NCI-H774 (cell line): ENCODE measurements at places on chromosomes 1 and 21.

GRCh38 chr1:27979151-27979858 is 19.5 kb downstream of the XKR8 start:
- no peak for DNase-seq

DNA sequence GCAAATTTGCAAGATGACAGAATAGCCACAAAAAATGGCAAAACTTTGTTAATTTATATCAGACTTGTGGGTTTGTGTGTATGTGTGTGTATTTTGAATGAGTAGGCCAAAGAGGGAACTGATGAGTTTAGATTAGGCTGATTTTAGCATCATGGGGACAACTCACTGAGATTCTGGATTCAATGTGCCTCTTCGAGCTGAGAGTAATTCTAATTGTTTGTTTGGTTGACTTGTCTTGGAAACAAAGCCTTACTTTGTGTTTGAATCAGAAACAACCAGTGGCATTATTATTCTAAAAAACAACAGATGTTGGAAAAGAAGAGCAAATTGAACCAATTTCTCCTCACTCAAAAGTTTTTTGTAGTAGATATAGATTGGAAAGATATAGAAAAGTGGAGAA is 40.5 kb upstream of the C21orf91 start:
- no peak for DNase-seq

- DNase-seq, result no peak
Observed at GRCh38 chr1:112057736-112058135, 68.3 kb upstream of the KCND3 start.

DNA sequence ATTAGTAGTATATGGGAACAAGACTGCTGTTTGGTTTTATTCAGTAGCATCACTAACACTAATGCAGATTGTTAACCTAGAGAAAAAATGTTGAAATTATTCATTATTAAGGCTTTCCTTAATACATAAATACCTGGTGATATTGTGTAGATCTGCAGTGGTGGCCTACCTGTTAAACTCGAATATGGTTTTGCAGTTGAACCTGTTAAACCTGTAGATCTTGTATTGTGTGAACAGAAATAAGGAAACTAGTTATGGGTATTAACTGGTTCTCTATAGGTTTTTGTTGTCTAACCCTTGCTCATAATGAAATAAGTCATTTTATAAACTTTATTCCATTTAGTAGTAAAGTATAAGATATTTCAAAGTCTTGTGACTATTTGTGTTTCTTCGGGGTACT is 23.9 kb downstream of the PKN2 start:
- no peak for DNase-seq

DNA sequence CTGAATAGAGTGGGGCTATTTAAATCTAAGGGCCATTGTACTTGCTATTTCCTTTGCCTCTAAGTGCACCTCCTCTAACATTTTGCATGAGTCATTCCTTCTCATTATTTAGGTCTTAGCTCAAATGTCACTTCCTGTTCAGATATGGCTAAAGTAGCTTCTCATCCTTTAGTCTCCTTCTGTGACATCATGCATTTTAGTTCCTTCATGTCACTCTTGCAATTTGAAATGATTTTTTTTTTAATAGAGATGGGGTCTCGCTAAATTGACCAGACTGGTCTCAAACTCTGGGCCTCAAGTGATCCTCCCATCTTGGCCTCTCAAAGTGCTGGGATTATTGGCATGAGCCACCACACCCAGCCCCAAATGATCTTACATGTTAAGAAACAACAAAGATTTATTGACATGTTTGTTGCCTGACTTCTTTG is 6.6 kb downstream of the TBX19 start:
- DNase-seq, result no peak

- DNase-seq, result no peak
Observed at GRCh38 chr1:188499690-188500089, 1670.9 kb downstream of the PLA2G4A start.

- no peak for DNase-seq
Observed at GRCh38 chr1:94654459-94654858, 112.9 kb upstream of the F3 start.

DNA sequence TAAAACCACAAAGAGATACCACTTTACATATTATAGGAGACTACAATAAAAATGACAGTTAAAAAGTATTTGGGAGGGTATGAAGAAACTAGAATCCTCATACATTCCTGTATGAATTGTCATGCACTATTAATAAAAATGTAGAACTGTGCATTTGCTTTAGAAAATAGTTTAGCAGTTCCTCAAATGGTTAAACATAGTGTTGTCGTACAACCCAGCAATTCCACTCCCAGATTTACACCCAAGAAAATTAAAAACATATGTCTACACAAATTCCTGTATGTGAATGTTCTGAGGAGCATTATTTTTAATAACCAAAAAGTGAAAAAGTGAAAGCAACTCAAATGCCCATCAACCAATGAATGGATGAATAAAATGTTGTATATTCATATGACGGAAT is 23.1 kb upstream of the PDE4B start:
- DNase-seq, result no peak

DNA sequence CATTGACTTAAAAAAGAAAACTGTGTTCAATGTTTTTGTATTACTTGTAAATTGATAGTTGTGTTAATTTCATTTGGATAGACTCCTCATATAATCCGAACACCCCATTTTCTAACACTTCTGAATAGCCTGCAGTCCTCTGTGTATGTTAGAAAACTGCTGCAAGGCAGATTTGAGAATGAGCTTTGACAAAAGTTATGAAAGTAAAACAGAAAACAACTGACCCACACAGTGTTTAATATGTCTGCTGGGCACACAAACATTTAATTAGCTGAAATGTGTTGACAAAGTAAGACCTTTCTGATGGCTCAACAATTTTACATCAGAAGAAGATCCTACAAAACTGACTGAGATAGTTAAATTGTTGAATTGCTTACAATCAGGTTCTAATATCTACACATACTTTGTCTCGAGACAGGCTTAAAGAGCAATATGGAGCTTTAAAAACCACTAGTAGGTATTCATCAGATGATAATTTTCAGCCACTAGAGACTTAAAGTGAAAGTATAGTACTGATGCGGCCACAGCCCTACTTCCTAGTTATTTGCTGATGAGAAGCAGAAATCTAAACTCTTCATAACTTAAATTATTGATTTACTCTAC is 40.0 kb upstream of the PRMT6 start:
- no peak for DNase-seq

DNA sequence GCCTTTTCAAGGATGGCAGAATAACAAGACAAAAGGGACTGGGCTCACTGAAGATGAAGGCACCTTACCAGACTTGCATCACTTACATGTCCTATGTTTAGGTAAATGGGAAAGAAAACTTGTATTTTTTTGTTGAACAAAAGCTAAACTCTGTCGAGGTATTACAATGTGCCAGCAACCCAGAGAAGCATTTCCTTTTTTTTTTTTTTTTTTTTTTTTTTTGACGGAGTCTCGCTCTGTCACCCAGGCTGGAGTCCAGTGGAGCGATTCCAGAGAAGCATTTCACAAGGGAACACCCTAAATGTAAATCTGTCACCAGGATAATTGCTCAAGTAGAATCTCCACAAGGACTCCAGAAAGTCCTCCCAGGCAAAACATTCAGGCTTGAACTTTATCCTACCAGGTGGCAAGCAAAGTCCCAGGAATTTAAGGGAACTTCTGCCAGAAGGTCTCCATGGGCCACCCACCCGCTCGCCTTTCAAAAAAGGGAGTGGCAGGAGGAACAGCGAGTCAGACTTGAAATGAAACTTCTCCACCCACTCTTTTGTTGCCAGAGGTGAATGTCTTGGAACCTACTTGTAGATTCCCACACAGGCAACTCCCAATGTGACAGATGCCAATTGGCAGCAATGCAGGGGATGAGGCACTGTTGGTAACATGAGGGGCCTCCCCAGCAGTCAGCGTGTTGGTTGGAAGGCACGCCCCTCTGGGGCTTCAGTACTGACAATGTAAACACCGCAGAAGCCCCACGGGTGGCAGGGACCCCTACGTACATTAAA is 125.0 kb downstream of the TIAM1 start:
- no peak for DNase-seq

GRCh38 chr1:71047635-71048607 is at the start of gene PTGER3:
Gene PTGER3, minus strand, starts transcription at chr1:71047816. Its CDS starts 239 bp downstream, at chr1:71047577.
- peak; percentile 81 for DNase-seq

DNA sequence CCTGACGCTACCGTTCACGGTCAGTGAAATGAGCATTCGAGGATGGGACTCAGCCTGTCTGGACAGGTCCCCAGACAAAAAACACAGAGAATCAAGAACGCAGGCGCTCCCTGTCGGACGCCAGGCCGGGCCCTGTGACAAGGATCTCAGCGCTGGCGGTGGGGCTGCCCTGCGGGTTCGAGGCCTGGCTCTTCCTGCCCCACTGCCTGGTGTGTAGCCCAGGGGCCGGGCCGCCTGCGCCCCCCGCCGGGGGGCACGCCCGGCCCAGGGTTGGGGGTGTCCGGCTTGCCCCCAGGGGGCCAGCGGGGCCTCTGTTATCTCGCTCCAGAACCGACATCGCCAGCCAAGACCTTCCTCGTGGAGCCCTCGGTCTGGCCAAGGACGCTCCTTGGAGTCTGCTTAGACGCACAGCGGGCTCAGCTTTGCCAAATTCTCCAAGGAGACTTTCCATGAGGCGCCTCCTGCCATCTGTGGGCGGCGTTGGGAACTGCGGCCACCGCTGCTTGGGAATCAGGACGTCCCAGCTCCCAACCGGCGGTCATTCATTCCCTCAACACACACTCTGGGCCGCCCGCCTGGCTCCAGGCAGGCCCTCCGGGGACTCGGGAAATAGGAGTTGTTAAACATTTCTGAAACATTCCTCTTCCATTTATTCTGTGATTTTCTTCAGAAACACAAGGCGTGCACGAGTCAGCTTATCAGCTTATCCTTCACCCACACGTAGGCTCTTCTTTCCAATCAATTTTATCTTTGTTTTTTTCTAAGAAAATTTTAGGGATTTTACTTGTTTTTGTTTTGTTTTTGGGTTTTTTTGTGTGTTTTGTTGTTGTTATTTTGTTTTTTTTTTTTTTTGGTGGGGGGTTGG is 11.3 kb upstream of the RIPK4 start:
- no peak for DNase-seq

DNA sequence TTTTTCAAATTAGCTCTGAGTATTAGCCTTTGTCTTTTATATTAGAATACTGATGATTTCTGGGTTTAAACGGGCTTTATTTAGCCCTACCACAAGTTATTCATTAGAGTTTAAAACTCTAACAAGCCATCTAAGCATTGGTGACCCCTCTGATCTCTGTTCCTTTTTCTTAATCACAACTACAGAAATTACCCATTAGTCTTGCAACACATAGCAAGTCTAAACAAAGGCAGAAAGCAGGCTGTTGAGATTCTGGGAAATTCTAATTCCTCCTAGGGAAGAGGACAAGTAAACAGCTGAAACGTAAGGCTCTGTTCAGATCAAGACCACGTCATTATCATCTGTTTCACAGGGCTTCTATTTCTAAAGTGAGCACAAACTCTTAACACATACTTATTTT is 491.2 kb upstream of the ZRANB2 start:
- no peak for DNase-seq

GRCh38 chr1:36924282-36924811 is 110.0 kb downstream of the GRIK3 start:
- peak; percentile 70 for DNase-seq

- no peak for DNase-seq
Observed at GRCh38 chr1:157107702-157108101, 8.1 kb upstream of the ETV3L start.

GRCh38 chr1:30058970-30059369 is 664.4 kb downstream of the MATN1 start:
- no peak for DNase-seq

DNA sequence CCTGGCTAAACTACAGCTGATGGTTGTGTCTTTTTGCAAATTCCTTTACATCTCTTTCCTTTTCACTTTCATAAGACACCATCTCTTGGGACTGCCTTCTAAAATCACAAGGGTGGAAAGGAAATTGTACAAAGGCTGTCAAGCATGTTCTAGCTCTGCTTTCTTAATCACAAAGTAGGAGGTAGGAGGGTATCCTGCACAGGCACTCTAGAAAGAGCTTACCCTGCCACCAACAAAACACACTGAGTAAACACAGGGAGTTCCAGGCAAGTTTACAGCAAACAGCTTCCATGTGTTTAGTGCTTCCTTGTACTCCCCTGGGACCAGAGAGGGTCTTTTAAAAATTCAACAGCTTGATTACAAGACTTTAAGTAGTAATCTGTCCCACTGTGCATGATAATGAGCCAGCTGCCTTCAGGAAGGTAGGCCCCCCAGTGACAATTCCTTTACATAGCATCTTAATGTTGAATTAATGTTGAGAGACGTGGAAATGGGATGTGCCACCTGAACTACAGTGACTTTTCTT is 2.4 kb downstream of the PLPP3 start:
- no peak for DNase-seq

DNA sequence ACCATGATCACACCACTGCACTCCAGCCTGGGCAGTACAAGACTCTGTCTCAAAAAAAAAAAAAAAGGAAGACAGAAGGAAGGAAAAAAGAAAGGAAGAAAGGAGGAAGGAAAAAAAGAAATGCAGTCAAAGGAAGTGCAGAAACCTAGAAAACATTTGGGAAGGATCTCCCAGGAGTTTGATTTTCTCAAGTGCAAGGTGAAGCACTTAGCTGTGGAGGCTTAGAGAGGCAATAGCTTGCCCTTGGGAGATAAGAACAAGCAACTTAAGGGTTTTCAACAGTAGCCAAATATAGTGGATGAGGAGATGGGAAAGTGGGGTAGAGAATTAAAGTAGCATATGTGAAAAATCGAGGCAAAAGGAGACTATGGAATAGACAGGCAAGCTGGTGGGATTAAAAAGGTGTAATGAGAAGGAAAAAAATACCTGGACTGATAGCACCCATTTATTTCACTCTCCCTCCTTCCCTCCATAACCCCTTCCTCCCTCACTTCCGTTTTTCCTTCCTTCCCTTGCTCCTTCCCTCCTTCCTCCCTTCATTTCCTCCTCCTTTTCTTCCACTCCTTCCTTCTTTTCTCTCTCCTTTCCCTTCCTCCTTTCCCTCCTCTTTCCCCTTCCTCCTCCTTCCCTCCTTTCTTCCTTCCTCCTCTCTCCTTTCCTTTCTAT is 6.8 kb upstream of the FAM89A start:
- DNase-seq, result no peak

GRCh38 chr21:45056296-45056904 is 18.0 kb upstream of the ADARB1 start:
- no peak for DNase-seq

DNA sequence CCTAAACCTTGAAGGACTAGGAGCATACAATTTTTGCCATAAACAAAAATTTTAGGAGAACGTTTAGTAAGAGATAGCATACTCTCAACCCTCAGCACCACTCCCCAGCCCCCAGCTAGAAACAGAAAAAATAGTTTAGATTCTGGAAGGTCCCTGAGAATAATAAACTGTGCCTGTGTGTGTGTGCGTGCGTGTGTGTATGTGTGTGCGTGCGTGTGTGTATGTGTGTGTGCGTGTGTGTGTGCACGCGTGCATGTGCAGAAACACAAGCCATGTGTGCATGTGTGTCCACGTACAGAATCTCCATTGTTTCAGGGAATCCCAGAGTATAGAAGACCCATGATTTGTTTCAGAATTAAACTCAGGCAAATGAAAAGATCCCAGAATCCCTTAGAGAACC is 62.6 kb downstream of the CASQ2 start:
- no peak for DNase-seq

GRCh38 chr1:146032631-146033219 is 11.2 kb upstream of the HJV start:
- DNase-seq, result no peak

GRCh38 chr1:211813590-211813989 is 17.0 kb downstream of the LPGAT1 start:
- DNase-seq, result no peak
